ENCODE measurements at places on chromosomes 2 and 18.

GRCh38 chr18:24121625-24122024, 17.2 kb upstream of the CABYR start:
- no peak for DNase-seq

- DNase-seq, result no peak
Observed at GRCh38 chr2:96500385-96501066, 4.6 kb downstream of the NEURL3 start.

GRCh38 chr18:48031641-48032040, 101.2 kb upstream of the SMAD2 start:
- no peak for DNase-seq

GRCh38 chr2:120465012-120465700, 119.2 kb downstream of the INHBB start:
- DNase-seq, result no peak

- DNase-seq, result no peak
Observed at GRCh38 chr2:17634997-17635396, 94.5 kb downstream of the VSNL1 start.

DNA sequence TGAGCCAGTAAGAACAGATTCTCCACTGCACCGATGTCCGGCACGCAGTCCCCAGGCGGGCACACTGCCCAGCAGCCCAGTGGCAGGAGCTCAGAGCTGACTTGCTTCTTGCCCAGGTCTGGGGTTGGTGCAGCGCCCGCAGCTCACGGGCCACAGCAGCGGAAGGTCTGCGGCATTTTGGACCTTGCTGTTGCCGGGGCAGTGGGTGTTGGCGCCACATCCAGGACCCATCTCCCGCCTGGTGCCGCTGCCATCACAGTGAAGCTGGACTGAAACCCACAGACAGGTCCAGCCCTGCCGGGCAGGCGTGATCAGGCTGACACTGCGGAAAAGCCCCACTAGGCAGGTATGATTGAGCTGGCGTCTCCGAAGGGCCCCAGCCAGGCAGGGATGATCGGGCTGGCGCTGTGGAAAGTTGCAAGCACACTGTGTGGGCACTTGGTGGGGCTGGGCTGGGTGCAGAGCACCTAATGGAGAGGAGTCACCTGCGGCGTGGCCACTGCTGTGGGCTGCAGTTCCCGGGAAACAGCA, 75.5 kb downstream of the SLC66A2 start:
- DNase-seq, result peak; percentile 77

GRCh38 chr2:238081150-238081549, 19.0 kb upstream of the ESPNL start:
- DNase-seq, result no peak

GRCh38 chr2:121617042-121617599, 32.1 kb downstream of the CLASP1 start:
- DNase-seq, result no peak

- peak; percentile 16 for DNase-seq
Observed at GRCh38 chr18:12334863-12335262, 26.8 kb downstream of the TUBB6 start.

DNA sequence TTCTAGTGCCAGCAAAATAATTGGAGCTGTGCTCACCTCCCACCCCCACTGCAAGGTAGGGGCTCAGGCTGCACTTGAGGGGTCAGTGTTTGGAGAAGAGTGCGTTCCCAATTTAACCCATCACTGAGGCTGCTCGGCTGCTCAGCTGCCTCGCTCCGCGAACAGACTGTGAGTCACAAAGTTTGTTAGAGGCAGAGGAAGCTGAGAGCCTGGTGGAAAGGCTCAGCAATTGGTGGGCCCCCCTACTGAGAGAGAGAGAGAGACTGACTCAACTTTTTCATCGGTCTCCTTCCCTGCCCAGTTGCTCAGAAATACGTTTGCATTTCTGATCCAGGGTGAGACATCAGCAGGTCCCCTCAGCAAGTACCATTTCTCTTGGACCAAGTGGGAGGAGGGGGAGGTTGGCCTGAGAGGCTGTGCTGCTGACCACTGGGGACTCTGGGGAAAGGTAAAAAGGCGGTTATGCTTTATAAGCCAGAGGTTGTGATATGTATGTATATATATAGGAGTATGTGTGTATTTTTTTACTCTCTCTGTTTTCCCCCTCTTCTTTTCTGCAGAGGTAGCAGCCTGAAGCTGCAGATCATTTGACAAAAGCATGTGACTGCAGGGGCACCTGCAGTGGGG, 1.5 kb downstream of the EFR3B start:
- no peak for DNase-seq

GRCh38 chr18:50338122-50338521, 36.7 kb upstream of the SKA1 start:
- no peak for DNase-seq

GRCh38 chr2:9694661-9695234, 64.0 kb upstream of the YWHAQ start:
- DNase-seq, result no peak

- no peak for DNase-seq
Observed at GRCh38 chr2:162211732-162212131, 31.5 kb downstream of the FAP start.

- DNase-seq, result no peak
Observed at GRCh38 chr2:239927424-239927981, 97.6 kb downstream of the NDUFA10 start.

GRCh38 chr2:72138921-72139381, 8.7 kb downstream of the CYP26B1 start:
- DNase-seq, result no peak

DNA sequence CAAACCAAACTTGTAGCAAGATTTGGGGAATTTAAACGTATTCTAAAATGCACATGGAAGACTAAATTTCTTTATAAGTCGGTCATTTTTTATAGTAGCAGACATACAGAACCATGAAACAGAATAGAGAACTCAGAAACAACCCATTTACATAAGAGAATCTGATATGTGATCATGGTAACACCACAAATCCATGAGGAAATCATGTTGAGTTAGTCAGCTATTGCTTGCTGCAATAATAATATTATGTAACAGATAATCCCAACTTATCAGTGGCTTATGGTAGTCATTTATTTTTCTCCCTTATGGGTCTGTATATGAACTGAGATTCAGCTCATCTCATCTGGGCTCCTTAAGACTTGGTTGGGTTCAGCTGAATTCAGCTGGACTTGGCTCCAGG, 103.4 kb upstream of the SERTAD2 start:
- DNase-seq, result no peak

GRCh38 chr2:186806591-186806990, 42.4 kb downstream of the ZSWIM2 start:
- no peak for DNase-seq

DNA sequence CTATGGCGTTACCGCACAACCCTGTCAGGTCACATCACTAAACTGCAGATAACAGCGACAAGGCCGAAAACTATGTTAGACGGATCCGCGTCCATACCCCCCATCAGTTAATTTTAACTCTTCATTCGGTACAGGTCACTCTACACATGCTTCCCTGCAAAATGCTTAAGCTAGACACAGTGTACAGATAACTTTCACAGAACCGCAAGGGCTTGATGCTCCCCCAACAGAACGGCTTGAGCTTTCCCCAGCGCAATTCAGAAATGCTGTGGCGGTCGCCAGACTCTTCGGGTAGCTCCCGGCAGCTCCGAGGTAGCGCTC, 283 bp upstream of the RBBP8 start:
- no peak for DNase-seq

DNA sequence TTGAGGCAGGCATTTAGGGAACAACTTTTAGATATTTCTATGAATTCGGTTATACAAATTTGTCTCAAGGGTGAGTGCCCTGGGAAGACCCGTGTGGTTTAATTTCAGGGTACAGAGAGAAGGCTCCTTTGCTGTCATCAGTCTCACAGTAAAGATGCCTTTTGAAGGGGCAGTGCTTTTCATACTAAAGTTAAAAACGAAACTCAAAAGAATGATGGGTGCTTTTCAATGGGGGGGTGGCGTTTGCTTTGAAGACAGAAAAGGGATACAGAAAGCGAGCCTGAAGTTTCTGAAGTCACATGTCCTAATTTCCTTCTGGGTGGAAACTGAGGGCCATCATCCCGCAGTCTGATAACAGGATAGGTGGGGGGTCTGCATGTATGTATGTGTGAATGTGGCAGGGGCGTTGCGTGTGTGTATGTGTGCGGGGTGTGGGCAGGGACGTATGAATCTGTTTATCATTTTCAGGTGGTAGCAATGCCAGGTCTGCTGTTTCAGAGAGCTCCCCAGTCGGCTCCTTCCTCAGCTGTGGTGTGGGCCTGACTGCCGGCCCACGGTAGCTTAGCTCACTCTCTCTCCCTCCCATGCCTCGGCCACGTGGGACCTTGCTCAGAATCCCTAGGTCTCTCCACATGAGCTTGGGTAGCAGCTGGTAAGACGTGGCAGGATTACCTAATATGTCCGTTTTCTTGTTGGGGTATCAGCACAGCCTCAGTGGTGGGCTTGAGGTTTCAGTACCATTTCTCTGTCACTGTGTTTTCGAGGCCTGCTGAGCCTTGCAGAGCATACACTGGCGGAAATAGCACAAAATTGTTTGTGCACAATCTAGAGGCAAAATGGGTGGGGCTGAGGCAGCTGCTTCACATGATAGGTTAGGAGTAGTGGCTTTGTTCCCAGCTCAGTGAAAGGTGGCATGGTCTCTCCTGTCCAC, 32.7 kb downstream of the ARHGAP25 start:
- no peak for DNase-seq
